Diencephalon (tissue), 1 donor: ENCODE measurements at places on chromosomes 1 and 21. TPM values are rescaled to one million over a fixed set of nuclear protein-coding genes. Genes with fewer than 3 reads are reported as not detected.

KCNA3 gene
- 28.8 TPM for total RNA-seq

ARMH1 gene
- 5.8 TPM for total RNA-seq

ANKRD65 gene
- total RNA-seq: 1.6 TPM

RBP7 gene
- not detected for total RNA-seq

PRMT6 gene
- 36.2 TPM for total RNA-seq

CLSTN1 gene
- total RNA-seq: 233 TPM

CFAP74 gene
- total RNA-seq: 1.8 TPM

CFAP107 gene
- total RNA-seq: 3.0 TPM

PDPN gene
- 11.8 TPM for total RNA-seq

NLRP3 gene
- total RNA-seq: 1.8 TPM

CAPN8 gene
- total RNA-seq: not detected

NES gene
- total RNA-seq: 48.7 TPM

SELENBP1 gene
- 12.7 TPM for total RNA-seq

KRTAP7-1 gene
- total RNA-seq: not detected

USP24 gene
- total RNA-seq: 65.7 TPM

KRTAP19-1 gene
- total RNA-seq: not detected

LELP1 gene
- total RNA-seq: not detected

ITLN2 gene
- not detected for total RNA-seq
